CD8-positive, alpha-beta memory T cell (primary cell): ENCODE measurements at places on chromosomes 1 and 21. TPM values are rescaled to one million over a fixed set of nuclear protein-coding genes. Genes with fewer than 3 reads are reported as not detected.

WLS gene
- total RNA-seq = not detected

ERRFI1 gene
- 3.5 TPM for total RNA-seq

OR2G6 gene
- not detected for total RNA-seq

SPRR3 gene
- total RNA-seq = not detected

PLA2G5 gene
- not detected for total RNA-seq

DYRK1A gene
- total RNA-seq = 66.1 TPM

RUNX3 gene
- 218 TPM for total RNA-seq

DNA sequence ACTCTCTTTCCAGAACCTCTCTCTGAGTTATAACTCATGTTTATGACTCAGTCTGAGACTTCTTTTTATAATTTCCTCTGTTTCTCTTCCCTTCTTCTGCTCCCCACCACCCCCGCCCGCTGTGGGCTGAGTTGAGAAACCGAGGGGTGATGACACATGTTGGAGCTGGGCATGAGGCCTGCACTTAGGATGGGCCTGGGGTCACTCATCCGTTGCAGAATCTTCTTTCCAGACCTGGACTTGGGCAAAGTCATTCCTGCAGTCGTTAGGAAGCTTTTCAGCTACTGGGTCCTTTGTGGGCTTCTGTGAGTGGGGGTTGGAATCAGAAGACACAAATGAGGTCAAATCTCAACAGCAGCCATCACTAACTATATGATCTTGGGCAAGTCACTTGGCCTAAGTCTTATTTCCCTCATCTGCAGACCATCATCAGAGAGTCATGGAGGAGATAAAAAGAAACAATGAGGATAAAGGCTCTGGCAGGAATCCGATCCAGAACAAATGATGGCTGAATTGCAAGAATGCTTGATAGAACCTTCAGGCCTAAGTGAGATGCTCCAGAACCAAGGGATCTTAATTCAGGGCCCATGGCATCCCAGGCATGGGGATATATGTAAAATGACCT is 53.4 kb downstream of the RPS6KA1 start:
- no peak for DNase-seq

DNA sequence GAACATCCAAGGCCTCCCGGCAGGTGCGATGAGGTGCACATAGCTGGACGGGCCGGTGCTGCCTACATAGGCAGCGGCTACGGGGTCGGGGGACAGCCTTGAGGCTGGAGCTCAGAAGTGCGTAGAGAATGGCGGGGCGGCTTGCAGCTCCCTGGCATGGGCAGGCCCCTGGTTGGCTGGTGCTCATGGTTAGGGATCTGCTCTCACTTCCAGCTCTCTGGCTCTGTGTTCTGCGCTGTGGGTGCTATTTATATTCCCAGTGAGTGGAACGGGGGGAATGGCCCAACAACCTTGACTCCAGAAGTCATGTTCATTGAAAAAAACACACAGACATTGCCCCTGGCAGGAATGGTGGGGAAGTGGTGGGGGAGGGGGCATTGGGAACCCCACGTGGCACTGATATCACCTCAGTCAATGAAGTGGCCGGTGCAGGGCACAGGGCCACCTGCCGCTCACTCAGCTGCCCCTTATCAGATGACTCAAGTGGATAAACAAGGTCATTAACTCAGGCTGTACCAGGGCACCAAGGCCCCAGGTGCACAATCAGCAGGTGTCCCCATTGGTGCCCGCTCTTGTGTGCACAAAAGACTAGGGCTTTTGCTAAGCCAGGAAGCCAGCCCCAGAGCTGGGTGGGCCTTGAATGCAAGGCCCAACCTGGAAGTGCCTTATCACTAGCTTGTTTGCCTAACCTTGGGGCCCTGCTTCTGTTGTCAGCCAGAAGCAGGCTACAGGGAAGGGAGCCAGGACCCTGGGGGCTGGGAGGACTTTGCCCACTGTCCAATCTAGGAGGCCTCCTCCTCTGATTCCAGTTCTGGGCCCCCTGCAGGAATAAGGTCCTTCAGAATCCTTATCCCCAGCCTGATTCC is at the start of gene NR0B2:
TSS of gene NR0B2 (minus strand) at position 222 of the 866 bp plus-strand sequence. CDS start at position 187, 35 bp downstream.
- no peak for DNase-seq

DNA sequence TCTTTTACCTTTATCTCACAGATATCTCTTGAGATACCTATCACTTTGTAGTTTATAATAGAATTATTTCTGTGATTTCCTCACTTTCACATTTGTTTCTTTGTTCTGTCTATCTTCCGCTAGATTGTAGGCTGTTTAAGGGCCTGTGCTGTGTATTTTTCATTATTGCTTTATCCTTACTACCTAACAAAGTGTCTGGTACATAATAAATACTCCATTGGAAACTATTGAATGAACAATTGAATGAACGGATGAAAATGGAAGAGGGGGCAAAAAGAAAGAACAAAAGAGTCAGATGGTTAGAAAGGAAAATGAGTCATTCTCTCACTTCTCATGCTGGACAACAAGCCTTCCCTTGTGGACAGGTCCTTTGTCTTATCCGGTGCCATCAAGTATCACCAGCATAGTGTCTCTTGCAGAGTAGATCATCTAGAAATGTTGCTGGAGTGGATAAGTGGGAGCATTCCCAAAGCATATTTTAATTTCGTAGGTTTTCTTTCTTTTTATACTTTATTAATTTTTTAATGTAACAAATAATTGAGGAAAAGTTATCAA is 159.8 kb downstream of the NEK7 start:
- DNase-seq = no peak

DNA sequence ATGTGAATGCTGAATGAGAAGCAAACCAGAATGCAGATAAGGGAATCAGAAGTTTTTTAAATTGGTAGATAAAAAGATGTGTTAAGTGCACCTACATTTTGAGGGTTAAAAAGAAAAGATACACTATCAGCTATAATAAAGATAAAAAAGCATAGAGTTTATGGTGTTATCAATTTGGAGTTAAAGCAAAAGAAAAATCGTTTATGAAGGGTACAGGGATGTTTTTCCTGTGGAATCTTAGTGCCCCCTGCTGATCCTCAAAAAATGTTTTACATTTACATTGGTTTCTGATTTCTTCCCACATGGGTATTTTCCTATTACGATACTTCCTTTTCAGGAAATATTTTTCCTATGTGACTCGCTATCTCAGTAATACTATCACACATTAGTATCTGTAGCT is 293.5 kb downstream of the MRPL39 start:
- no peak for DNase-seq

DNA sequence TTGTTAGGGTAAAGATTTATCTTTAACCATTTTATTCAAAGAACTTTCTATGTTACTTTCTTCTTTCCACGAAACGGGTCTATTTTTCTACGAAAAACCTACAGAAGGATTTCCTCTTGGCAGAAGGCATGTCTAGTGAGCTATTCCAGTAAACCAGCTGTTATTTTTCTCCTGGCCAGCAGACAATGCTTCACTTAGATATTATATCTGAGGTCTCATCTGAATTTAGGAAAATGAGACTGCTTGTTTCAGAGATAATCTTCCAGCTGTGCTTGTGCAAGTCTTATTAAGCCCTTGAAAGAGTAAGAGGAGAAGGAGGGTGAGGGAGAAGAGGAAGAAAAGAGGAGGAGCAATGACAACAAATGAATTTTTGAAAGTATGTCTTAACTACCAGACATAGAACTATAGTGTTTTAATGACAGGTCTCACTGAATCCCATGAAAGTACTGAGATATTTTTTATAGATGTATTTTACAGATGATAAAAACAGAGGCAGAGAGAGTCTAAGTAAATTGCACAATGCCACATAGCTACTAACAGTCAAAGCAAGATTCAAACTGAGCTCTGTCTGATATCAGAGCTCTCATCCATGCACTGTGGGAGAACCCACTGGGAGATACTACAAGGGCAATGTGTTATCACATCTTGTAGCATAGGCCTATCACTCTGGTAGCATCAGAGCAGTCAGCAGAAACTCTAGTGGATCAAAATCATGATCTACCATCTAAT is 54.6 kb upstream of the SAMSN1 start:
- DNase-seq = no peak

DNA sequence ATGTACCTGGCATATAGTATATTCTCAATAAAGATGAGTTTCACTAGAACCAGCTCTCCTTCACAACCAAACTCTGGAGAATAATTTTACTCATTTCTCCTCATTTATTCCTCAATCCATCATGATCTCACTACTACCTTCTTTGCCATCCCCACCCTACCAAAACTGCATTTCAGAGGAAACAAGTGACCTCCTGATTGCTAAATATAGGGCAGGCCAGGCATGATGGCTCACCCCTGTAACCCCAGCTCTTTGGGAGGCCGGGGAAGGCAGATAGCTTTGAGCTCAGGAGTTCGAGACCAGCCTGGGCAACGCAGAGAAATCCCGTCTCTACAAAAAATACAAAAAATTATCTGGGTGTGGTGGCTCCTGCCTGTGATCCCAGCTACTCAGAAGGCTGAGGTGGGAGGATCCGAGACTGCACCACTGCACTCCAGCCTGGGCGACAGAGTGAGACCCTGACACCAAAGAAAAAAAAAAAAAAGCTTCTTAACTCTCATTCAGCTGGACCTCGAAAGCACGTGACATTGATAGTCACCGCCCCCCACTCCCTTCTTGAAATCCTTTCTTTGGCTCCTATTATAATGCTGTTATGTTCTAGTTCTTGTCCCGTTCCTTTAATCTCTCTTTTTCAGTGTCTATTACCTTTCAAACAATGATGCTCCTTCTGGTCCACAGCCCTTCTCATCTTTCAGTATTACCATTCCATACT is 2.1 kb downstream of the TESK2 start:
- DNase-seq = no peak

- DNase-seq = no peak
Observed at GRCh38 chr1:226404063-226404903, 3.6 kb downstream of the PARP1 start.

DNA sequence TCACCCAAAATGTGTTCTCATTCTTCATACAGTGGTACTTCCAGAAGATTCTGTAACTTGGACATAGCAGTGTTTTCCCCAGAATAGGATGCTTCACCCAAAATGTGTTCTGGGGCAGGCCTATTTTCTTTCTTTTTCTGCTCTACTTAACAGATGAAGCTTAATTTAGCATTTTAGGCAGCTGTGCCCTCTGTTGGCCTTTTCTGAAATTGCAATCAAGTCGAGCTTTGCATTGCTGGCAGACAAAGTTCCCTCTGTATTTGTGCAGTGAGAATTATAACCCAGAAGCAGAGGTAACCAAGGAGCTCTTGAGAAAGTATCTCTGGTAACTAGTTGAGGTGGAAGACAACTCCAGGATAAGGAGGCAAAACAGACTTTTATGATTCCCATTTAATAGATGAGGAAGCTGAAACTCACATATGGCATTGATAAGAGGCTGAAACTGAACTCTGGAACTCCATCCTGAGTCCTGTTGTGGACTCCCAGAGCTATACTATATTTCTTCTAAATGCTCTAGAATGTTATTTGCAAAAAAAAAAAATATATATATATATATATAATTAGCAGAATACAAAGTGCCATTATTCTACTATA is 50.3 kb upstream of the L1TD1 start:
- DNase-seq = no peak

GRCh38 chr1:113109908-113110554 is 37.0 kb downstream of the LRIG2 start:
- DNase-seq = no peak

GRCh38 chr1:12287869-12288268 is 58.0 kb downstream of the VPS13D start:
- no peak for DNase-seq

GRCh38 chr1:163410073-163410999 is 88.6 kb downstream of the NUF2 start:
- DNase-seq = no peak

DNA sequence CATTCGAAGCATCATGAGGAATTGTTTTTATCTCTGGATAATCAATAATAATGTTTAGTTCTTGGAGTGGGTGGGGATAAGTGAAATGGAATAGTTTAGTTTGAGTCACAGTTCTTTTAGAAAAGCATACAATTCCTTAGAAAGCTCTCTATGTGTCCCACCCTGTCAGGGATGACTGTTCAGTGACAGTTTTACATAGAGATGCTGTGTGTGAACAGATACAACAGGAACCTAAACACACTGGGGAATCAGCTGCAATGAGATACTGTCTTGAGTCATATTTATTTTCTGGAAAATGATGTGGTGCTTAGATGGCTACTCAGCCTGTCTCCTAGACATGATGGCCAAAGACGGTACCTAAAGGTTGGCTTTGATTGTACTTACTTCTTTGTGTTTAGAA is 25.7 kb upstream of the CCDC190 start:
- no peak for DNase-seq

DNA sequence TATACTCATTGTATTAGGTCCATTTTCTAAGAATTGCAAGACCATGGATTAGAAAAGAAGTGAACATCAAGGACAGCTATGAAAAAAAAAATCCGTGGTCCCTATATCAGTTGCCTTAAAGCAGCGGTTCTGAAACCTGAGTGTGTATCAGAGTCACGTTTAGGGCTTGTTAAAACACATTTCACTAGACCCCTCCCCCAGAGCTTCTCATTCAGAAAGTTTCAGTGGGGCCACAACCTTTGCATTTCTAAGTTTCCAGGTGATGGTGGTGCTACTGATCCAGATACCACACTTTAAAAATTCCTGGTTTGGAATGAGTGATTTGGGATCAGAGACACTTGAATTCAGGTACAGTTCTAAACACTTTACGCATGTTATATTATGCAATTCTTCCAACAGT is 96.1 kb upstream of the PRMT6 start:
- DNase-seq = no peak

DNA sequence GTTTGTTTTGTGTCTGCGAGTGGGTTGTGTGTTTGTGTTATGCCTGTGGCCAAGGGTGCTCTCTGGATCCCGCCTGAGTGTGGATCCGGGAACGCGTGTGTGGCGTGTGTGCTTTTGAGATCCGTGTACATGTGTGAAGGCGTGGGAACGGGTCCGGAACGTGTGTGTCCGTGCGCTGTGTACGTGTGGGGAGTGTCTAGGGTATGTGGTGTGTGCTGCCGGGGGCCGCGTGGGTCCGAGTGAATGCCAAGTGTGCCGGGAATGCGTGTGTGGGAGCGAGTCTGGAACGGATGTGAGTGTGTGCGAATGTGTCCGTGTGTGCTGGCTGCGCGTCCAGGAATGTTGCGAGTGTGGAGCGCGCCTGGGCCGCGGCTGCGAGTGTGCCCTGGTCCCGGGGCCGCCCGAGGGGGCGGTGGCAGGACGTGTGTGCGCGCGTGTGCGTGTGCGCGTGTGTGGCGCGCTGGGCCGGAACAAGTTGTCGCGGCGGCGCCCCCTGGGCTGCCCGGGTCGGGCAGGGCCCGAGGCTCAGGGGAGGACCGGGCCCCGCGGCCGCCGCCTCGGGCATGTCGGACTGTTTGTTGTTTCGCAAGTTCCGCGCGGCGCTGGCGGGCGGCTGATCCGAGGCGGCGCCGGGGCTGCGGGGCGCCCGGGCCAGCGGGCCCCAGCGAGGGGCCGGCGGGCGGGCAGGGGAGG is 953 bp downstream of the PTPRU start:
- DNase-seq = no peak

- no peak for DNase-seq
Observed at GRCh38 chr1:32600034-32600433, 50.3 kb downstream of the ZBTB8OS start.
